ENCODE measurements at places on chromosomes 7 and 10.

DNA sequence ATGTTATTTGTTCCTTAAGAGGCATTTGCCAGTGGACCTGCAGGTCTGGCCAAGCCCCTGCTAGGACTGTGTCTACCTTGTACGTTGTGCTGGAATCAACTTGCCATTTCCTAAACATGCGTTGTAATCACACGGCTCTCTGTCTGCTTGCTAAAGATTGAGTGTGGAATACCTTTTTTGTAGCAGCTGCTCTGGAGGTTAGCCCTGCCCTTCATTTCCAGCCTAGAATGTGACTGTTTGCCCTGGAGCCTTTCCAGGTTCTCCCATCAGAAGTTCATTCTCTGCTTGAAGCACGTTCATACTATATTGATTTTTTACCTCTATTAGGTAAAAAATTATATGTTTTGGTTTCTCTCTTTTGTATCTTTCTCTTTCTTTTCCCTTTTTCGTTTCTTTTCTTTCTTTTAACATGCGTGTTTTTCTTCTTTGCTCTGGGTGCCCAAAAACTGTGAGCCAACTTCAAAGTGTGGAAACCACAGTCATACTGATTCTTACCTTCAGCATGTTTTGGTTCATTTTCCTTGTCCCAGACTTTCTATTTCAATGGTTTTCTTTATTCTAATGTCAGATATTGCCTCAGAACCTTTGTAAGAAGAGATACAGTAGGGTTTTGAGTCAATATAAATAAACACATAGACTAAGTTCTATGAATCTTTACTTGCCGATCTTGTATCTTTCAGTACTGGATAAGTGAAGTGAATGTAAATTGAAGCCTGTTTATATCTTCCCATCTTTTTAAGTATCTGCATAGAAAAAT lies 111.9 kb upstream of the RPA3 start:
- no peak for DNase-seq

DNA sequence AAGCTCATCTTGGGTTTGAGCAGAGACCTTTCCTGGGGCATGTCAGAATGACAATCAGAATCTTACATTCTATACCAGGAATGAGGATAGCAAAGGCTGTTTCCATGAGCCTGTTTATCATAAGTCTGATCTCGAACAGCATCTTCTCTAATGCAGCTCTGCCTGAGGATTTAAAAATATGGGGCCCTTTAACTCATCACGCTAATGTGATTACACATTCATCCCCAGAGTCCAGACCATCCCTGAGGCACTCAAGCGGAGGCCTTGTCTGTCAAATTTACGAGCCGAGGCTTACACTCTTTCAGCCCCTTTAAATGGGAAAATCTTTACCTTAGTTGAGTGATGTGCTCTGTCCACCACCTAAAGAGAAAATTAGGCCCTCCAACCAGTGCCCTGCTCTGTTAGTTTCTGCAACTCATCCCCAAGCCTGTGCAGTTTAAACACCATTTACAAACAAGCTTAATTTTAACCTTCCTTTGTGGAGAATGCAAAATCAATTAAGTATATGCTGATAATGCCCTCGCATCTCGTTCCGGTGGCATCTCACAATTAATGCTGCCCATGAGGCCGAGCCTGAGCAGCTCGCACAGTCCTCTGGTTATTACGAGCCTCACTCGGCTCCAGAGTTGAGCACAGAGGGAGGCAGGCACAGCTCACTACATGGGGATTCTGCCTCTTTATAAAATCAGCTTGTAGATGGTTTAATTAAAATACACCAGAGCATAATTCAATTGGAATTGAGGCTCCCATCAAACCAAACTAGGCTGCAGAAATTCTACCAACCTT lies 16.0 kb downstream of the CHST15 start:
- DNase-seq, result no peak

- no peak for DNase-seq
These were observed 264.7 kb upstream of the AKR1E2 start for GRCh38 chr10:4561296-4561695.

DNA sequence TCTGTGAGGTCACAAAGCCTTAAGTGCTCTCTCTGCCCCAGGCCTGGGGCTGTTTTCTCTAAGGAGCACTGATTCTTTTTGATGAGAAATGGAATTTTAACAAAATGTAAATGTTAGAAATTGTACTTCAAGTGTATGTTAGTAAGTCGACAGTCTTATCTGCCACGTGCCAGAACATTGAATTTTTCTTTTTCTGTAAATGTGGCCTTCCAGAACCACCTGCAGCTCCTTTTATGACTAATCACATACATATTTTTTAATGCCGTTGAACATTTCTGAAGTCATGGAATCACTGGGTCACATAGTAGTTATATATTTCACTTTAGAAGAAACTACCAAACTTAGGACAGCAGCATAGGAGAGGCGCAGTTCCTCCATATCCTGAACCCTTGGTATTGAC lies 38.0 kb downstream of the UBE3C start:
- no peak for DNase-seq

GRCh38 chr7:137354396-137354795 lies 10.9 kb upstream of the PTN start:
- peak; percentile 81 for DNase-seq

GRCh38 chr10:114265392-114266053 lies 26.5 kb downstream of the VWA2 start:
- DNase-seq, result no peak

GRCh38 chr7:32163896-32164295 lies 93.7 kb upstream of the PDE1C start:
- DNase-seq, result no peak

GRCh38 chr10:45422866-45423659 lies 49.0 kb downstream of the ALOX5 start:
- DNase-seq, result no peak

DNA sequence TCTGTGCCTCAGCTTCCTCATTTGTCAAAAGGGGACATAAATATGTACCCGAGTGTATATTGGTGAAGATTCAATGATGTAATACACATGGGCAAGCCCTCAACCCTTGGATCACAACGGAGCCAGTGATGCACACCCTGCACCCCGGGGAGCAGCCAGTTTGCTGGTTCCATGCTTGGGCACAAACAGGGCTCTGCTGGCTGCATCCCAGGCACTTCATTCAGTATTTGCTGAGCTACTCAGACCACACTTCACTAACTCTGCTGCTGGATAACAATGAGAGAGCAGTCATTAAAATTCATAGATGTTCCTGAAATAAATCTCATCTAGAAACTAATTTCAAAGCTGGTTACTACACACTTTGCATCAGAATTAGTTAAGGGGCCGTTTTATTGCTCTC lies 72.0 kb downstream of the SCRN1 start:
- DNase-seq, result no peak

DNA sequence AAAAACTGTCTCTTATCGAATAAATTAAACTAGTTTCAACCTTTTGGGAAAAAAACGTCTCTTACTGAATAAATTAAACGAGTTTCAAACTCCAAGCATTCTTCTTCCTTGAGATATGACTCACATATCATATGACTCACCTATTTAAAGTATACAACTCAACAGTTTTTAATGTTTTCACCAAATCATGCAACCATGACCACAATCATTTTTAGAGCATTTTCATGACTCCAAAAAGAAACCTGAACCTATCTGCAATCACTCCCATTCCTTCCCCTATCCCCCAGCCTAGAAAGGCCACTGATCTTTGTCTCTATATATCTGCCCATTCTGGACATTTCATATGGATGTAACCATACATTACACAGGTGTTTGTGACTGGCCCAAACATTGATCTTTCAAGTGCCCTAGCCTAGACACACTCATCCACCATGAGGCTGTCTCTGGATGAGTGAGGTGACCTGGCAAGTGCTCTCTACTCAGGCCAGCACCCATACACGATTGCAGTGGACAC lies 115.3 kb downstream of the PIP4K2A start:
- DNase-seq, result no peak

GRCh38 chr10:18473424-18474117 lies 177.8 kb downstream of the NSUN6 start:
- no peak for DNase-seq

GRCh38 chr10:58515291-58515941 lies 2.7 kb downstream of the BICC1 start:
- no peak for DNase-seq

DNA sequence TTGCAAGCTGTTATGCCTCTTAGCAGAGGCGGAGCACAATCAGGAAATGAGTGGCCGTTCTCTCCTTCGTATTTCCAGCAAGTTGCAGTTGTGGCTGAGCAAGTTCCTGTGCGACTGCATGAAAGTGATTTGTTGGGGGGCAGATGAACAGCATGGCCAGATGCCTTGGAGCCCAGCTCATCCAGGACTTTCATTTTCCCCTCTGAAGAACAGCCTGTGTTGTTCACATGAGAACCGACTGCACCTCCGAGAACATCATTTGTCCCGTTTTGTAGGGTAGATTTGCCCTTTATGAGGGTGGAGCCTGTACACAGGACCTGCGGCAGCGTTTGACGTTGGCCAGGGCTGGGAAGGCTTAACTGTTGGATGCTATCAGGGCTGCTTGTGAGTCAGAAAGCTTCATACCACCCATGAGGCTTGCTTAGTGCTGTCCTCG lies 4.4 kb downstream of the BAG3 start:
- DNase-seq, result no peak

DNA sequence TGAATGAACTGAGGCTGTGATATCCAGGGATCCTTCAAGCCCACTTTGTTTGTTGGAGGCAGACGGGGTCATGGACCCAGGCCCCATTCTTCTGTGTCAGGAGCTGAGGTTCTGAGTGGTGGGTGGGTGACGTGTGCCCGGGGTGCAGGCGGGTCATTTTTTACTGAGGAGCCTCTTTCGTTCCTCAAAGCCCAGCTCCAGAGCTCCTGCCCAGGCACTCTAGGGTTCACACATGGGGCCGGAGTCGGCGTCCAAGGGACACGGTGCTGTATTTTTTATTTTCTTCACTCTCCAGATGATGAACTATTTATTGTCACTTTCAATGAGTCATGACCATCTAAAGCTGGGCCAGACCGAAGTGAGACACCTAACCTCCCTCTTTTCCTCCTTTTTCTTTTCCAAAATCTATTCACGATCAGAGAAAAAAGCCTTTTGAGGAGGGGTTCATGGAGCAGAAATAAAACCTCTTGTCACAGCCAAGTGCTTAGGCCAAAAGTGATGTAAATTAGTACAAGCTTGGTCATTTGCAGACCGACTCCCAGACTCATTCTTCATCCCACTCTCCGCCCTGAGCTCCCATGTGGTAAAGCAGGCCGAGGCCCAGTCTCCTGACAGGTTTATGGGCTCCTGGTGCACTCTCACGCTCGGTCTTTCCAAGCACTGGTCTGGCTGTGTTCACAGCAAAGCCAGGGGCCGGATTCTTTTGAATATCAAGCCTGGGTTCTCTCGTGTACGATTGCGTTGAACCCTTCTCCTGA lies 41.4 kb upstream of the PITRM1 start:
- peak; percentile 70 for DNase-seq

DNA sequence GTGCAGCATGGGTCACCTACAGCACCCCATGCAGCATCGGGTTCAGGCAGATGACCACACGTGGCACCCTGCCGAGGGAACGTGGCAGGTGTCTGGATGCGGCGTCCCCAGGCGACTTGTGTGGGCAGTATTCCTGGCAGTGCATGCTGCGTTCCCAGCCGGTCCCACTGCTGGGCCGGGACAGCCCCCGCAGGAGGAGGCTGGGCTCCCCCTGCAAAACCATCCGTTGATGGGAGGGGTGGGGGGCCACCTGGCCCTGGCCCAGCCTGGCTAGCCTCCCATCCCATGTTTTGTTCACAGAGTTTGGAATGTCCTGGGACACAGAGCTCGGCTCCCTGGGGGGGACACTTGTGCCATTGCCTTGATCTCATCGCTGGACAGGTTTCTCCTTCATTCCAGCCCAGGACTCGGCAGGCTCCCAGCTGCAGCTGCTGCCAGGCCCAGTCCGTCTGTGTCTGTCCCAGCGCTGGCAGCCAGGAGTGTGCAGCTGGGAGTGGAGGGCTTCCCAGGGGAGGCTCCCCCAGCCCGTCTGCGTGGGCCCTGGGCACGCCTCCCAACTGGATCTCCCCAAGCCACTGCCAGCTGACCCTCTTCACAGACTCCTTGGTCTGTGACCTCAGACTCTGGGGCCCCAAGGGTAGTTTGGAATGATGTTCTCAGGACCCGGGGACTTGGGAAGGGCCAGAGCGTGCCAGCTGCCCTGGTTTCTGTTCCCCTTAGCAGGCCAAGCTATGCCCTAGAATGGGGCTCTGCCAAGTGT lies 32.6 kb downstream of the TMEM270 start:
- peak; percentile 87 for DNase-seq

DNA sequence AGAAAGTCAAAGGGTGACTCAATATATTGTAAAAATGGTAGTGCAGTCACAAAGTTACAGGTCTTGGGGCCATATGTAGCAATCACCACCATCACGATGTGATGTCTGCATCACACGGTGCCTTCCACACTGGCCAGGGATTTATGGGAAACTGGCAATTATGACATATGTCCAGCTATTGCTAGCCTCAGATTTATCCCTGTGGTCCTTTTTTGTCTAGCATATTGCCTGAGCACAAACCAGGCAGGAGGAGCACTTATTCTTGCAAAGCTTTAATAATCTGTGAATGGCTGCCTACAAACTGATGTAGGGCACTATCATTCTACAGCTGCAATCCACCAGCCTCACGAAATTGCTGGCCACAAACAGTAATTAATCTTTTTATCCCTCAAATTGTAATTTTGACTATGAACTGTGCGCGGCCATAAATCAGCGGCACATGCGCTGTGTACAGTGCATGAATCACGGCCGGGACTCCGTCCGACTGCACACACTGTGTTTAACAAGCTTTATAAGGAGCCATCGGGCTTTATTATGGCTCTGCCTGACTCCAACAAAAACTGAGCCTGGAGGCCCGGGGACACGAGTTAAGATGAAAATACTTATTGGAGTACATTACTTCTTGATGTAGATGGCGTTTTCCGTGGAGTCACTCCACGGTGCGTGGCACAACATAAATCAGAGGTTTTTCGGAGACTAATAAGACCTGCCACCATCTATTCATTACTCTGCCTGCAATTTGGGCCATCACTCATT lies 115.2 kb downstream of the EBF3 start:
- peak; percentile 42 for DNase-seq

- no peak for DNase-seq
These were observed 173.4 kb downstream of the FAM107B start for GRCh38 chr10:14601326-14601725.

GRCh38 chr7:98653601-98654310 lies 36.7 kb downstream of the NPTX2 start:
- no peak for DNase-seq

GRCh38 chr7:70539205-70539604 lies 592.7 kb upstream of the GALNT17 start:
- DNase-seq, result no peak

- DNase-seq, result no peak
These were observed 10.8 kb downstream of the NKX6-2 start for GRCh38 chr10:132774902-132775863.

- DNase-seq, result no peak
These were observed 113.3 kb upstream of the KMT2E start for GRCh38 chr7:104900525-104901239.

GRCh38 chr10:23293145-23293724 lies 51.4 kb downstream of the C10orf67 start:
- DNase-seq, result no peak

DNA sequence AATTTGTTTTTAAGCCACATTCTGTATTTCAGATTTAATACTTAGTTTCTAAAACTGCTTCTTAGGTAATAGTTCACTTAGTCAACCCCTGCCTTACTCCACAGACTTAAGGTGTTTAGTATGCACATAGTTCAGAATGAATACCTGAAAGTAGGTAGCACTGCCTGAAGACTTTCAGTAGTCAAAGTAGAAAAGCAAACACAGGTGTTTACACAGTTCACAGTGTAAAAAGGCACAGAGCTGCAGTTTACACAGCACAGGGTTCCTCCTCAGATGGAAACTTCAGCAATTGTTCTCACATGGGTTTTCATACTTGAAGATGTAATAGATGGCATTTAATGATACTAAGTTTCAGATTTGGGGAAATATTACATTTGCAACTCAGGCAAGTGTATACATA lies 3.1 kb upstream of the PKD1L1 start:
- DNase-seq, result no peak

GRCh38 chr7:27631391-27631790 lies 31.3 kb downstream of the HIBADH start:
- no peak for DNase-seq

Data from left forelimb (tissue), 1 donor.